ENCODE measurements at places on chromosomes 2 and 18. TPM values are rescaled to one million over a fixed set of nuclear protein-coding genes. Genes with fewer than 3 reads are reported as not detected.

DNA sequence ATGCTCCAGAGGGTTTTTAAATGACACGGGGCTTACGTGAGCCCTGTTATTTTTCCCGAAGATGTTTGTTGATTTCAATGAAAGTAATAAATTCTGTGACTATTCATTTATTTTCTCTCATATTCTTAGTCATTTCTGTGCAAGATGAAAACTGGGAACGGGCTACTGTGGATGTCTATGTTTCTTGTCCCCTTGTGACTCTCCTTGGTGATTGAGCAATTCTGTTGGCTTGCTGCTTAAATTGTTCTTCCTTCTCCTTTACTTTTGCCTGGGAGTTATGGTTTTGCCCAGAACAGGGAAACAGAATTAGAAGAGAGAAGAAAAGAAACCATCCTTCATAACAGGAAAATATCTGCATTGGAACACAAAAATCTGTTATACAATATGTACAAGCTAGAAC is 508.2 kb upstream of the DSEL start:
- DNase-seq = no peak

DNA sequence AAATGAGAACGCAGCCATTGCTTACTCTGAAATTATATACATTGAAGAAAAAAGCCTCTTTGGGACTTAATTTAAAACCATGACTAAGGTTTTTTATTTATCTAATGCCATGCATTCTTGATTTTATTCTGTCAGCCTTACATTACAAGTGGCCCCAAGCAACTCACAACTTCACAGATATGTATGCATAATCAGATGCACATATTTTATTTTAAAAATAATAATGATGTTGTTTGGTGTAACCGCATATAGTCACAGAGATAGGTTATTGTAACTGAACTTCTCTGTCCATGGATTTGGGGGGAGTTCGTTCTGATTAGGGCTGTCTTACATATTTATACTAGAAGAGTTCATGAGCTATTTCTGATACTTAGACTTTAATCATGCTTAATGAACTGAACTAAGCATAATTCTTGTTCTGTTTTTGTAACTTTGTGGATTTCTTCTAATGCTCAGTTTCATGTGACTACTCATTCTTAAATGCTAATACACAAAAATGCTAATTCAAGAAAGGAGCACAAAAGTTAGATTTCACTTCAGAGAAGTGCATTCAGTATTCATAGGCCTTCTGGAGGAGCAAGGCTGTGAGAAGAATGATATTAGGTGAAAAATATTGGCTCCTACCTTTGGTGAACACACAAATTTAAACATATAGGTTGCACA is 26.2 kb downstream of the MEIS1 start:
- DNase-seq = no peak

TBR1 gene
- not detected for polyA plus RNA-seq

- no peak for DNase-seq
Observed at GRCh38 chr2:113700186-113700841, 56.1 kb downstream of the SLC35F5 start.

ZNF516 gene
- 52.2 TPM for polyA plus RNA-seq

DNA sequence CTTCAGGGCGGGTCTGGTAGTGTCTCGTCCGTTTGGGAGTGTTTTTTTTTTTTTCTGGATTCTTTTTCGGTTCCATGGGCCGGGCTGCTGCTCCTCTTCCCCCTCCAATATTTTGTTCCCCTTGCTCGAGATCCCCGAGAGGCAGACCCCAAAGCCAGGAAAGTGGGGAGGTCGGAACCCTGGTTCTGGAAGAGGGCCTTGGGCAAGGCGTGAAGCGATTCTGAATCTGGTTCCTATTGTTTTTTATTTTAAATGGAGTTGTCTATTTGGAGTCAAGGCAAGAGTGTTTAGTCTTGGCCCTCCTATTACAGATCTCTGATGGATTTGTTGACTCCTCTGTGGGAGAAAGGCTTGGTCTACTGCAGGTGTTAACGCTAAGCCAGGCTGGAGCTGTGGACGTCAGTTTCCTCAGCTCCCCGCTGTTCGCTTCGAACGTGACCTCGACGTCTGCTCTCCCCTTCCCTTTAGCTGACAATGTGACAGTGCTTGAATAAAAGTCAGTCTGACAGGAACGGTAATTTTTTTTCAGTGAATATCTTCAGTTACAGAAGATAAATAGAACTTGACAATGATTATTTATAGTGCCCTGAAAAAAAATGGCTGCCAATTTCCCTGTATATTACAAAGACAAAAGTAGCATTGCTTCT is 683 bp upstream of the DNAJC27 start:
- DNase-seq = peak; percentile 68

- DNase-seq = no peak
Observed at GRCh38 chr18:10798727-10799550, 273.1 kb downstream of the NAPG start.

DNA sequence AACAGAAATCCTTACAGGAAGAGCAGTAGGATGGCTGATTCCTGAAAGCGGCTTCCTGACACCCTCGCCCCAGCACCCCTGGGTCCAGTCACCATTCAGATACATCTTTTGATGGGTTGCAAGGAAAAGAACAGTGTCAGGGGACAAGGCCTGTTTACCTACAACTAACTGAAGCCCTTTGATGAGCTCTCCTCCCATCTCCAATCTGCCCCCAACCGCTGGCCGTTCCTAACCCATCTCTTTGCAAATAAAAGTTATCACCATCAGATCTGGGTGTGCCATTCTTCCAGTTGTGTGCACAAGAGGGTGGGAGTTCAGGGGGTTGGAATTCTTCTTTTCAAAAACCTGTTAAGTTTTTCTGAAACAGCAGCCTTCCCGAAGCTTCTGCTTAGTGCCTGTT is 48.9 kb downstream of the ARL4C start:
- no peak for DNase-seq

KIAA2012 gene
- polyA plus RNA-seq = 0.06 TPM

- DNase-seq = no peak
Observed at GRCh38 chr2:100320547-100321178, 1.6 kb downstream of the LONRF2 start.

DNA sequence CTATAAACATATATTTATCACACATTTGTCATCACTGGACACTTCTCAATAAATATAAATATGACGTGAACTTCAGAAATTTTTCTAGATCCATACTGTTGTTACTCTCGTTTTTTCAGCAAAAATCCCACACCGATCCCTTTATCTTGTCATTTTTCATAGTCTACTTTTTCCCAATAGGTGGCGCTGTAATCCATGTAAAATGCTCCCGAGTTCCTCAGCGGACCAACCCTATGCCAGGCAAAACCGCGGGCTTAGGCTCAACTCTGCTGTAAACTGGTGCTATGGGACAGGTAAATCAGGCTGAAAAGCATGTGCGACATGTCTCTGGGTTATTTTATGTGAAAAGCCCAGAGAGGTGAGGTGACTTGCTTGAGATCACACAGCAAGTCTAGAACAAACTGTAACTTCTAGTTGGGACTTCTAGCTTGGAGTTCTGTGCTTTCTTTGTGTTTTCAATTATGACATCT is 104.0 kb downstream of the COBLL1 start:
- DNase-seq = peak; percentile 51

DNA sequence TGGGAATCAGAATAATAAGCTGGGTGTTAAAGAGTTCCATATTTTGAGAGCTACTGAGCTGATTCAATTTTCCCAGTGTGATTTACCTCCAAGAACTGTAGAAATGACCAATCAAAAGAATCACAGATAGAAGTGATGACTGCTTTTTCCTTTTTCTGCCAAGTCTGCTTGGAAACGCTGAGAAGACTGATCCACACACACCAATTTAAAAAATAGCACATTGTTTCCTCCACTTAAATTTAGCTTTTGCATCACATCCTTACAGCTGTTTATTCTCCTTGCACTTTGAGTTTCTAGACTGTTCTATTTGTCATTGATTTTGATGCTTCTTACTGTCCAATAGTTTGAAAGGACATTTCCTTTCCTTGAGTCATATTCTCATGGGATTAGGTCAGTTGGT is 590.3 kb upstream of the CHAC2 start:
- DNase-seq = no peak
